CD4-positive, alpha-beta T cell treated with Interleukin-12 subunit alpha and Interleukin-12 subunit beta, for 1 hour (primary cell): ENCODE measurements at places on chromosomes 7 and 10.
A peak's percentile ranks its signal among the peaks of the same experiment; 100 is the strongest.

- no peak for DNase-seq
These were observed 128.0 kb downstream of the NRCAM start for GRCh38 chr7:108328174-108328651.

DNA sequence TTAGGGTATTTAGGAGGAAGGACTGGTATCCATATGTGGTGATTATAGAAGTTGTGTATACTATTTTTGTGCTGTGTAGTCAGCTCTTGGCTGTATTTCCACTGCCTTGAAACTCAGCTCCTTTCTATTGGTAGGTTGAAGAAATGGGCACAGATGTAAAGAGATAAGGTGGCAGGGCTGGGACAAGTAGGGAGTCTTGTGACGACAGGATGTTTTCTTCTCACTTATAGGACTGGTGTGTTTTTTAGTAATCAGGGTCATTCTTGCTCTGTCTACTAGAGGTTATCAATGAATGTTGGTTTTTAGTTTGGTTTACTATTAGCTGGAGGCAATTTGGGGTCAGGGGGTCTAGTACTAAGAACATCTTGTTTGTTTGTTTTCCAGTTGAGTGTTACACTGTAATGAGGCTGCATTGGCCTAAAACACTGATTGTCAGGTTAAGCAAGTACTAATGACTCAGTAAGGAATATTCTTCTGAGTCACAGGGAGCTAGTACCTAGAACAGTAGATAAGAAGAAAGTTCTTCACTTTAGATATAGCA lies 11.8 kb downstream of the UBN2 start:
- DNase-seq, result no peak

DNA sequence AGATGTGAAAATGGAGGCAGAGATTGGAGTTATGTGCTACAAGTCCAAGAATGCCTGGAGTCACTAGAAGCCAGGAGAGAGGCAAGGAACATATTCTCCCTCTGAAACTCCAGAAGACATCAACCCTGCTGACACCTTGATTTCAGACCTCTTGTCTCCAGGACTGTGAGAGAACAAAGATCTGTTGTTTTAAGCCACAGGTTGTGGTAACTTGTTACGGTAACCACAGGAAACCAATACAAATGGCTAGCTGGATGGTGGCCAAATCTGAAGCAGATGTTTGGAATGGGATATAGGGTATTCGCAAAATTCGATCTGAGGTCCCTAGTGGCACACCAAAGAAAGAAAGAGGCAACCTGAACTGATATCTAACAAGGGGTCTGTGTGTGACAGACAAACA lies 129.0 kb downstream of the HERPUD2 start:
- no peak for DNase-seq

DNA sequence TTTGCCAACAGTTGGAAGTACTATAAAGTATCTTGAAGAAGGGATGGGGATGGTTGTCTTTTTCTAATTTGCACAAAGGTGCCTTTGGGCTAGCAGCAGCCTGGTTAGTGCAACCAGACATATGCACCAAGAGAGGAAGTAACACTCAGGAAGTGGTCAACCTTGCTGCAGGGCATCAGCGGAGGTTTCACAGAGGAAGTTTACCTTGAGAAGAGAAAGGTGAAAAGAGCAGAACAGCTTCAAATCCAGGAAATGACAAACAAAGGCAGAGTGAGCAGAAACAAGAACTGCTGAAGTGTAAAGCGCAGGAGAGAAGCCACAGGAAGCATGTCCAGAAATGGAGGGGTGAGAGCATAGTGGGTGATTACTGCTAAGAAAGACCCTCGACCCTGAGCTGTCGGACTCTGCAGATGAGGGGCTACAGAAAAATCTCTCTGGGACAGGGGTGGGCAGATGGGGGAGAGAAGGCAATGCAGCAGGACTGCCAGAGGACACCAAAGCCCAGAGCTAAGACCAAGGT lies 66.9 kb downstream of the STK17A start:
- DNase-seq, result peak; percentile 86

GRCh38 chr7:16345979-16346958 lies 75.1 kb downstream of the CRPPA start:
- peak; percentile 6 for DNase-seq

DNA sequence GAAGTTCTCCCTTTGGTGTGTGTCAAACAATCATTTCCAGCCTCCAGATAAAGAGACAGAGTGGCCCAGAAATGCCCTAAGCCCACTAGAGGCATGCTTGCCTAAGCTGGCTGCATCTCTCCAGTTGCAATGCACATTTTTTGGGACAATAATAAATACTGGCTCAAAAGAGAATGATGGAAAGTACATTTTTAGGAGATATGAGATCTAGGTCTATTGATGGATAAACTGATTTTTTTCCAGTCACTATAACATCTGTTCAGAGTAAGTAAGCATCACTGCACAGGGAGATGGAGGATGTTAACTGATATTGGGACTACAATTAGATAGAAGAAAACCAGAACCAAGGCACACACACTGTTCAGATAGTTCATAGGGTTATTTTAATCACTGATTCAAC lies 553.0 kb downstream of the GRM8 start:
- DNase-seq, result no peak

DNA sequence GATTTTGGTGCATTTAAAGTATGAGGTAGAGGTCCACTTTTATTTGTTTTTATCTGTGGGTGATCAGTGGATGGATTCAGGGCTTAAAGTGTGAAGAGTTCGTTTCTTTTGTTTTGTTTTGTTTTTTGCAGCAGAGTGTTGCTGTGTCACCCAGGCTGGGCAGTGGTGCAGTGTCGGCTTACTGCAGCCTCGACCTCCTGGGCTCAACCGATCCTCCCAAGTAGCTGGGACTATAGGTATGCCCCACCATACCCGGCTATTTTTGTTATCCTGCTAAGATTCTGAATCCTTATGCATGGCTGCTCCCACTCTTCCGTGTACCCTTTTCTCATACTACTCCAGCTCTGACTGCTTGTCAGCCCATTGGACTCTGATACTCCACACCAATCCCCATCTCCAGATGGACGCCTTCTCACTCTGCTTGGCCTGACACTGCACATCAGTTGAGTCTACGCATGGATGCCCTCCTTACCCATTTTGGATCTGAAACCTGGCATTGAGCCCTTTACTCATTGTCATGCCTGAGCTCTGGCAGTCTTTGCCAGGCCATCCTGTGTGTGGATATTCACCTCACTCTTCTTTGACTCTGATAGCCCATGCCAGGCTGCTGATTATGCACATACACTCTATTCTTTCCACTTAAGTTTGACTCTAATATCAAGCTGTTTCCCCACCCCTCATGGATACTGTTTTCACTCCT lies 119.5 kb downstream of the CCSER2 start:
- no peak for DNase-seq

- no peak for DNase-seq
These were observed 82.9 kb downstream of the NPY start for GRCh38 chr7:24366876-24367275.

DNA sequence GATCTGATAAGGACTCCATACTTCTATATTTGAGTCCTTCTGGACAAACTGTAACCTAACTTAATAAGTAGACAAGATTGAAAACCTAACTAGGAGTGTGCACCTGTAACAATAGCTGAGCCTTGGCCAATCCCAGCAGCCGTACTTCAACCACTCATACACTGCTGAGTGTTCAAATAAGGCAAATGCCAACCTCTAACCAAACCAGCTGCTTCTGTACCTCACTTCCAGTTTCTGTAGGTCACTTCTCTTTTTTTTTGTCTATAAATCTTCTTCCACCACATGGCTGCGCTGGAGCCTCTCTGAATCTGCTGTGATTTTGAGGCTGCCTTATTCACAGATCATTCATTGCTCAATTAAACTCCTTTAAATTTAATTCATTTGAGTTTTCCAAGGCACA lies 753.2 kb downstream of the DNAJB9 start:
- no peak for DNase-seq

DNA sequence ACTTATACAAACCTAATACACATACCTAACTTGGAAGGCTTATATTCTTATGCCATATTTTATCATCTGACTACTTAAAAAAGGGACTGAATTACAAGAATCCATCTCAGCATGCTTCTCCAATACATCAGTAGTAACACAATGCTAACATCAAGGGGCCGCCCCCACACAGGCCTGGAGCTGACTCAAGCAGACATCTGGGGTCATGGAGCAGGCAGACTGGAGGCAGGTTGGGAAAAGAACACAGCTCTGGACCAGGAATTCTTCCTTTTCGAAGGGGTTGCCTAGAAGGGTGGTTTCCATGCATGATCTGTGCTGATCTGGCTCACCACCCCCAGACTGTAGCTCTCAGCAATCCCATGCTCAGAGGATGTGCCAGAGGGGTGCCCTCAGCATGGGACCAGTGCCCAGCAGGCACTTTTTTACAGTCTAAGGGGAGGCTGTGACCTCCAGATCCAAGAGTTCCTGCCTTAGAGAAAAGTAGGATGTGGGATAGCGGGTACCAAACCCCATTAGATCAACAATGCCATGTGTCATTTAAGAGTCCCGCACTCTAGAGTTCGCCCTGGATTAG lies 26.1 kb upstream of the DUSP5 start:
- no peak for DNase-seq
